ENCODE measurements at places on chromosomes 2 and 18.

GRCh38 chr18:7754258-7754657 lies 187.1 kb downstream of the PTPRM start:
- no peak for DNase-seq

GRCh38 chr2:141331127-141331526 lies 799.7 kb downstream of the LRP1B start:
- no peak for DNase-seq

GRCh38 chr2:28613186-28613585 lies 117.3 kb downstream of the PLB1 start:
- DNase-seq, result no peak

DNA sequence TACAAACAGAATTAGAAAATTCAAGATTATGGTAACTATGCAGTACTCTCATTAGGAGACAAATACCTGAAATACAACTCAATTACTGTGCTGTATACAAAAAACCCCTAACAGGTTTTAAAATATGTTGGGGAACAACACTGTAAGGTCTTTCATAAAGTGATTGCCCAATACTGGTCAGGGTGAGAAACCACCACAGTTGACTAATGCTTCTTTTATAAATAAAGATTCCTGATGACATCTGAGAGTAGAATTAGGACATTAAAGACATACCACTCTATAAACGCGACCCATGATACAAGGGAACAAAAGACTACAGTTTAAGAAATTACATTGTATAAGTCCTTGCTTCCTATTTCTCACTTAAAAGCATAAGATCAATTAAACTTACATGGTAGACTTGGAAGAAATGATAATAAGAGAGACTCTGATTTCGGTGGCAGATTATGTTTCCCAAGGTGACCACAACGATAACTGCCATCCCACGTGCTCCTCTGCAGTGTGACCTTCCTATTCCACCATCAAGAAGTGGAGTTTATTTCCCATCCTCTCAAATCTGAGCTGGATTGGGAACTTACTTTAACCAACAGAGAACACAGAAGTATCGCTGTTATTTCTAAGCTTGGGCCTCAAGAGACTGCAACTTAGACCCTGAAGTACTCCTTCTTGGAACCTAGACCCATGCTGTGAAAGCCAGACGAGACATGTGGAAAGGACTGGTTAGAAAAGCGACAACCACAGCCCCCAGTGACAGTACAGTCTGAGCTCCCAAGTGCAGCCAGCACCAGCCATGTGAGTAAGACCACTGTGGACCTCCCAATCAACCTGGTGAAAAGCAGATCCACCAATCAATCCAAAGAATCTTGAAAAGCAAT lies 52.3 kb downstream of the ZNF521 start:
- no peak for DNase-seq

DNA sequence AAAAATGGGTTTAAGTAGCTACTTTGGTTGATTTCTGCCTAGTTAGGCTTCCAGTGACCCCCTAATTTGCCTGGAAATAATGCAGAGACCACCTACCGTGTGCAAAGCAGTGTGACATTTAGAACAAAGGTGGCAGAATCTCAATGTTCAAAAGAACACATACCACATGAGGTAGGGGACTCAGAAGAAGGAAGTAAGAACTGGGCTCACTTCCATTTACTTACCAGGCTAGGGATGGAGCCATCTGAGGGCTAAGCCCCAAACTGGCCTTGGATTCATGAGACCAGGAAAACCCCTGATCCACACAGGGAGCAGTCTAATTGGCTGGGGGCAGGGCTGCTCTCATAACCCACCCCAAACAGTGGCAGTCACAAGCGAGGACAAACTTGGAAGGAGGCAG lies 190.7 kb downstream of the NCKAP5 start:
- DNase-seq, result no peak

DNA sequence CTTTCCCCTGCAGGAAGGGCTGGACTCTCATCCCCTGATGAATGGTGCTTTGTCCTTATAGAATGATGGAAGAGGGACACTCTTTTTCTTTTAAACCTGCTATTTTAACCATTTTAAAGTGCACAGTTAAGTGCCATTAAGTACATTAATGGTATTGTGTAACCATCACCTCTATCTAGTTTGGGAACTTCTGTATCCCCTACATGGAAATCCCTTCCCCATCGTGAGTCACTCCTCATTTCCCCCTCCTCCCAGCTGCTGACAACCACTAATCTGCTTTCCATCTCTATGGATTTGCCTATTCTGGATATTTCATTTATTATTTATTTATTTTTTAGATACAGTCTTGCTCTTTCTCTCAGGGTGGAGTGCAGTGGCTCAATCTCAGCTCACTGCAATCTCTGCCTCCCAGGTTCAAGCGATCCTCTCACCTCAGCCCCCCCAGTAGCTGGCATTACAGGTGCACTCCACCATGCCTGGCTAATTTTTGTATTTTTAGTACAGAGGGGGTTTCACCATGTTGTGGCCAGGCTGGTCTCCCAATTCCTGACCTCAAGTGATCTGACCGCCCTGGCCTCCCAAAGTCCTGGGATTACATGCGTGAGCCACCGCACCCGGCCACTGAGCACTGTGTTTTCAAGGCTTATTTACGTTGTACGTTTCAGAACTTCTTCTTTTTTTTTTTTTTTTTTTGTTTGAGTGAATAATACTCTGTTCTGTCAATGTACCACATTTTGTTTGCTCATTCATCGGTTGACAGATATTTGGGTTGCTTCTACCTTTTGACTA lies 15.8 kb downstream of the DGKD start:
- no peak for DNase-seq

DNA sequence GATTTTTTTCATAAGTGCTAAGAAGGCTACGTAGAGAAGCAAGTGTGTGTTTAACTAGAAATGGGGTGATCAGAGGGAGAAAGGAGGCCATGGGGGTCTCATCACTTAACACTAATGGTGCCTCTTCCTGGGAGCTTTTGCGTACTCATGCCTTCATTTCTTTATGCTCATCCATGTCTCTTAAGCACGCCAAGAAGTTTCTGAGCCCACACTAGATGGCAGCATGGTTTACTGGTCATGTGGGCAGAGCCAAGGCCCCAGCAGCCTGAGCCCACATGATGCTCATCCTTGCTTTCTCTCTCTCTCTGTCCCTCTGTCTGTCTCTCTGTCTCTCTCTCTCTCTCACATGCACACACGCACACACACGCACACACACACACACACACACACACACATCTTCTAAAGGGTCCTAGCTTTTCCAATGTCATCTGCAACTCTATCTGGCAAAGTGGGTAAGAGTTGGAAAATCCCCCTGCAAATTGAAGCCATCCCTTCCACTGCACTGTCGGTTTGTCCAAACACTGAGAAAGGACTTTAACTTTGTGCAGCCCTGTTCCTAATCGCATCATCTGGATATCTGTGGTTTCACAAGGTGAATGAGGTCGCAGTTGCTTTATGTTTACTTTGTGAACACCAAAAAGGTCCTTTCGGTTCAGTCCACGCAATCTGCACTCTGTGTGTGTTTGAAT lies 137.1 kb upstream of the CCDC68 start:
- no peak for DNase-seq

GRCh38 chr18:62611453-62612288 lies 88.8 kb downstream of the ZCCHC2 start:
- no peak for DNase-seq

DNA sequence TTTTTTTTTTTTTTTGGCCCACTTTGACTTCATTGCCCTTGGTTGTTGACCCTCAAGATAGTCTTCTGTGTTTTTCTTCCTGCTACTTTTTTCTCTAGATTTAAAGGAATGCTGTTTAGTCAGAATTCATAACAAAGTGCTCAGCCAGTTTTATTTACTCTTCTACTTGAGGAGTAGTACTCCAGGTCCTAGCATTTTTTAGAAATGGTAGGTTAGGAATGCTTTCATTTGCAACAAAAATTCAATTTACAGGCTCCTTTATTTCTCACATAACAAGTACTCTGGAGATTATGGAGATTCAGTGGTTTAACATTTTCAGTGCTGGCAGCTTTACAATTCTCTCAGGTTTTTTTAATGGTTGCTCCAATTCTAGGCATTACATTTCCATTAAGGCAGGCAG lies 58.2 kb downstream of the KIAA1328 start:
- DNase-seq, result no peak

GRCh38 chr2:219446101-219446504 lies 11.5 kb downstream of the SPEG start:
- no peak for DNase-seq
